ENCODE measurements at places on chromosomes 16 and 17.

GRCh38 chr17:82087961-82088837, 9.8 kb downstream of the FASN start:
- no peak for DNase-seq

DNA sequence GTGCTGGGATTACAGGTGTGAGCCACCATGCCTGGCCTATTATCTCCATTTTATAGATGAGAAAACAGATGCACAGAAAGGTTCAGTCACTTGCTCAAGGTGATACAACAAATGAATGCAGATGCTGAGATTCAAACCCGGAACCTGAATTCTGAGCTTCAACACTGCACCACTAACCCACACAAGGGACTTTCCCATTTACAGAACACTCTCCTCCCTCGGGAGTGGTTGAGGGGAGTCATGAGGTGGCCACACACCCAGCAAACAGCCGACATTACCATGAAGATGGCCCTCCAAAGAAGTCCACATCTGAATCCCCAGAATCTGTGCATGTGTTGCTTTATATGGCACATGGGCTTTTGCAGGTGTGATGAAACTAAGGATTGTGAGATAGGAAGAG, 9.1 kb downstream of the BCL7C start:
- no peak for DNase-seq

DNA sequence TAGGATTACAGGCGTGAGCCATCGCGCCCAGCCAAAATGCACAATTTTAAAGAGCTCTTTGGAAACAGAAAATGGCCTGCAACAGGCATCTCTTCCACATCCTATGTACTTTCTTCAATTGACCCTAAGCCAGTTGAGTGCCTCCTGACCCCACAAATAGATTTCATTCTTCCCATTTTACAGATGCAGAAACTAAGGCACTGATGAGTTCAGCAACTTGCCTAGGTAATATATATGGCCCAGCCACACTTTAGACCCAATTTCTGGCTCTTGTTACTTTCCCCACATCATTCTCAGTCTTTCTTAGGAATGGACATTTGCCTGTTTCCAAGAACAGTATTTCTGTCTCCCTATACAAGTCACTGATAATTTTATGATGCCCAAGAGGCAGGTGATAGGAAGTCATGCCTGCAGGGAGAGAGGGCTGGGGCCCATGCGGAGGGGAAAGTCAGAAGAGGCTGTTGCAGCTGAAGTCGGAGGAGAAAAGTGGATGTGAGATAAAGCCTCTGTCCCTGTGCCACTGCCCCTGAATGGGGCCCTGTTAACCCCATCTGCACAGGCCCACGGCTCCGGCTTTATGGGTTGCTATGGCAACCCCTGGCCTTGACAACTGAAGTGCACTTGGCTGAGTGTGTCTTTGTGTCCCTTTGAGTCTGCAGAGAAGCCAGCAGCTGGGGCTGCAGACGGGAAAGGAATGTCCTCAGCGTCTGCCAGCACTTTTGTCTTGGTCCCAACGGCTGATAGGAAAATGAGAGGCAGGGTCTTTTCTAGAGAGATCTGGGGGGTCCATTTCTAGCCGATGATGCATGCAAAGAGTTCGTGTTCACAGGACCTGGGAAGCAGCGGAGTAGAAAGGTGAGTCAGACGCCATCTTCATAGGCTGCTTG, 45.9 kb downstream of the ABAT start:
- no peak for DNase-seq

GRCh38 chr17:77130525-77130924, 10.2 kb upstream of the SEC14L1 start:
- DNase-seq = no peak

- DNase-seq = no peak
Observed at GRCh38 chr16:11064202-11064540, 119.8 kb downstream of the CLEC16A start.

- DNase-seq = no peak
Observed at GRCh38 chr17:2395258-2396181, 5.3 kb downstream of the MNT start.

GRCh38 chr16:337437-337836, 15.1 kb downstream of the AXIN1 start:
- no peak for DNase-seq

DNA sequence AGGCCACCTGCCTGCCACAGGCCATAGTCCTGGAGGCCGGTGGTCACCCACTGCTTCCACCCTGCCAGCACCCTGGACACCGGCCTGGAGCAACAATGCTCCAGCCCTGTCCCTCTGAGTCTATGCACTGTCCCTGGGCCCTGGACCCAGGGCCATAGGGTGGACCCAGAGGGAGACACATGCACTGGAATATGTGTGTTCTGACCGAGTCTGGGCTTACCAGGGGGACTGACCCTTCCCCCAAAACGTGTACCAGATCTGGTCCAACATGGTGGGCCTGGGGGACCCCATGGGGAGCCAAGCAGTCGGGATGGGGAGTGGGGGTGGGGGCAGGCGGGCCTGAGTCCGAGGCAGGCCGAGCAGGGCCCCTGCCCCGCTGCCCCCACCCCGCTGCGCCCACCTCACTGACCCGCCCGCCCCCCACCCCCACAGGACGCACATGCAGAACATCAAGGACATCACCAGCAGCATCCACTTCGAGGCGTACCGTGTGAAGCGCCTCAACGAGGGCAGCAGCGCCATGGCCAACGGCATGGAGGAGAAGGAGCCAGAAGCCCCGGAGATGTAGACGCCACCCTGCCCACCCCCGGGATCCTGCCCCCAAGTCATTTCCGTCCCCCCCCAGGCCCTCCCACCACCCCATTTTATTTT, 357.4 kb downstream of the SEC14L1 start:
- DNase-seq = no peak

DNA sequence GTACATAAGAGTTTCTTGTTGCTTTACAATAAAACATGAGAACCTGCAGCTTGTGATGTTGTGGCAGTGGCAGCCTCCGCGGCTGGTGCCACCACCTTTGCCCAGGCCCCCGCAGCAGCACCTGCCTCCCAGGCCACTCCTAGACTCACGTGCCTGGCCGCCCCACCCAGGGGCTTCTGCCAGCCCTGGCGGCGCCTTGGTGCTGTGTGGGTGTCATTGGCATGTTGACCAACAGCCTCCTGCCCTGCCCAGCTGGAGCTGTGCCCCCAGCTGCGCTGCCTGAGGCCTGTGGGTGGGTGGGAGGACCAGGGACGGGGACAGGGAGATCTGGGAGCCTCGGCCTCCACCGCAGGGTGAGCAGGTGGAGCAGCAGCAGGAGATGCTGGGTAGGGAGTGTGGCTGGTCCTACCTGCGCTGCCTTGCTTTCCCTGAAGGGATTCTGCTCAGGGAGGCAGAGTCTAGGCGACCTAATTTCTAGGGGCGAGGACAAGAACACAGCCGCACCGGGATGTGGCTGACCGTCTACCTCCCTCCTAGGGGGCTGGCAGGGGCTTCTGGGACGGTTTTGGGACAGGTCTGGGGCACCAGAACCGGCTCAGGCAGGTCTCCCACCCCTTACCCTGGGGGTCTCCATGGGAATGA, 428 bp upstream of the DNASE1L2 start:
- DNase-seq = no peak

DNA sequence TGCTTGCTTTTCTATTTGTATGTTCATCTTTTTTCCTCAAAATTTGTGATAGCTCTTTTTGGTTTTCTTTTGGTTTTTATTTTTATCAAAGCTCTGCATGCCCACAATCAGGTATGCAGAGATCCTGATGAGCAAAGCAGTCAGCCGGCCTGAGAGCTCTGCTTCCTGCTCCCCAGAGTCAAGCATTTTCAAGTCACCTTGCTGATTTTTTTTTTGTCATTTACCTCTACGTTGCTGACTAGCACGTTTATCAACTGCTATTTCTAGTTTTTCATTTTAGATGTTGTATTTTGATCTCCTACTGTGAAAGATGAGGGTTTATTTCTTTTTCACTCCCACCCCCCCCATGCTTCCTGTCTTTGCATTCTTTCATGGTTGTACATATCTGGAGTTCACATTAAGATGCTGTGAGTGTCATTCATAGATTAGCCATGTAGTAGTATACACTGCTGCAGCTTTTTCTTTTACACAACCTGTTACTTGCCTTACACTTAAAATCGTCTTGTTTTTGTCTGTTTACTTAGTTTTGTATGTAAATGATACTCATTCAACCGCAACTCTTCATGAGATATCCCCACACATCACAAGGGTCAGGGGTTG, 196.2 kb downstream of the LGALS9B start:
- DNase-seq = no peak

GRCh38 chr17:39744075-39744835, 6.5 kb downstream of the GRB7 start:
- DNase-seq = no peak

GRCh38 chr16:11871193-11871592, 19.9 kb upstream of the RSL1D1 start:
- DNase-seq = no peak

- DNase-seq = no peak
Observed at GRCh38 chr16:57795431-57795878, 6.8 kb downstream of the KIFC3 start.

DNA sequence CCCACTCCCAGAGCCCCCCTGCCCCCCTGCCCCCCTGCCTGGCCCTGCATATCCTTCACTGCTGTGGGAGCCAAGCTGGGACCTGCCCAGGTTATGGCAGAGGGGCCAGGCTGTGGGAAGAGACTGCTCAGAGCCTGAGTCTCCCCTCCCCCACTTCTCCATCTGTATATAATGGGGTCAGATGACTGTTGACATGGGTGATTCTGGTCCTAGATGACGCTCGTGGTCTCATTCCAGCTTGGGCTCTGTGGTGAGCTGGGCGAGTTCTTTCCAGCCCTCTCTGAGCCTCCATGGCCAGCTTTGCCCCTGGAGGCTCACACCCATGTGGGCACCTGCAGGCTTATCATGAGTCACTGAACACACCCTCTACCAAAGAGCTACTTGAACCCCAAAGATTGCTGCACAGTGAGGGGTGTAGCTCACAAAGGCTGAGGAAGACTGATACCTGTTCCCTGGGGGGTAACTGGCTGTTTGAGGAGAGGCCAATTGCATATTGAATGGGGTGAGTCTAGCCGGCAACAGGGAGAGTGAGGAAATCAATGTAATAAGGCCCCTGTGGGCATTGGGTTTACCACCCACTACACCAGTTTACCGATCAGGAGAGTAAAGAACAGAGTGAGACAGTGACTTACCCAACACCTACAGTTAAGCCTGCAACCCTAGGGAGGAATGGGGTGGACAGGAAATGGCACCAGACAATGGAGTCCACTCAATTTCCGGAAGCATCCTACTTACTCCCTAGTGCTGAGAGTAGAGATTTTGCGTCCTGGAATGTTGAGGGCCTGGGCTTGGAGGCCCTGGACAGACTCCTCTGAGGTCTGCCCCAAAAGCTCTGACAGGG, 4.2 kb upstream of the SREBF1 start:
- DNase-seq = no peak

GRCh38 chr17:80706463-80706867, 161.8 kb downstream of the RPTOR start:
- no peak for DNase-seq

DNA sequence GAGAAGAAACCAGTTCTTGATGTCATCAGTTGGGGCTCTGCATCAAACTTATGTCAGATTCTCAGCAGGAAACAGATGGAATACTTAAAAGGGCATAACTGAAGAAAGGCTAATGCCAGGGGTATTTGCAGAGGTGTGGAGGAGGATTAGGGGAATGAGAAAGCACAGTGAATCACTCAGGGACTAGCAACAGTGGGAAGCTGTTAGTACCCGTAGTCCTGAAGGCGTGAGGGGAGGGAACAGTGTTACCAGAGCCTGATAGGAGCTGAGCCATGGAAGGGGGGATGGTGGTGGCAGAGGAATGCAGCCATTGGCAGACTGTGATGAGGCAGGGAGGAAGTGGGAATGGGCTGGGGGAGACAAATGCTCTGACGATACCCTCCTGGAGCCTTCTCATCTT, 162.3 kb downstream of the UTP18 start:
- no peak for DNase-seq
